ENCODE measurements at places on chromosomes 11 and 22. TPM values are rescaled to one million over a fixed set of nuclear protein-coding genes. Genes with fewer than 3 reads are reported as not detected.

ANO3 gene
- total RNA-seq: not detected

DNA sequence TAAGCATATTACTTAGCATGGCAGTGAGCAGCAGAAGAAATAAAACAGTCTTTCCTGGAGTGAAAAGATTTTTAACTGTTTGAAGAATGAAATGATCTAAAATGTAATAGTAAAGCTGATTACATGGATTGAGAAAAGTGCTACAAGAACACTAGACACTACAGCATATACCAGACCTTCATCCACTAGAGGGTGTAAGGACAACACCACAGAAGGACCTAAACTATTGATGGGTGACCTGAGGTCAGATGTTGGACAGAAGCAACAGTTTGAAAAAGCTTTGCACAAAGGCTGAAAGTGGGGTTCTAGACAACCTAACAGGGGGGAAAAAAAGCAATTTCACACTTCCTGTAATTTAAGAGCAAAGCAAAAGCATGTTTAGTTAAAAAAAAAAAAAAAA is 97.7 kb downstream of the RBFOX2 start:
- H3K27ac ChIP-seq: no peak overlapping the region
- H3K36me3 ChIP-seq: no peaks in the 10 kb centered on the region
- no peak overlapping the region for H3K4me3 ChIP-seq
- no peaks in the 10 kb centered on the region for H3K27me3 ChIP-seq
- no peak for DNase-seq
- H3K4me1 ChIP-seq: no peaks in the 10 kb centered on the region

OR4D5 gene
- not detected for total RNA-seq

MIOX gene
- 0.29 TPM for total RNA-seq

ZNF143 gene
- 26.5 TPM for total RNA-seq

DNA sequence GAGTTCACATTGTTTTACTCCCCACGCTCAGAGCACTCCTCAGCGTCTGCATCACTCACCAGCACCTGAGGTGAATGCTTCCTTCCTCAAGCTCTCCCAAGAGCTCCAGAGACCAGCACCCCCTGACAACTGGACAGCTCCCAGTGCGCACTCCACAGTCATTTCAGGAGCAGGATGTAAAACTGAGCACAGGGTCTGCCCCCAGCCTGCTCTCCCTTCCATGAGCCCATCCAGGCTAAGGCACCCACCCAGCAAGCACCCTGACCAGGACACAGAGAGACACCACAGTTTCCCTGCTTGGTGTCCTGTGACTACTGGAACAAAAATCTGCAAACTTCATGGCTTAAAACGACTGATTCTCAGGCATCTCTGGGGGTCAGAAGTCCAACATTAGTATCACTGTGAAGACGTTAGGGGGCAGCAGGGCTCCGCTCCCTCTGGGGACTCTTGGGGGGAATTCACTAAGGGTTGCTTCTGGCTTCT is 3.3 kb downstream of the SCGB1D2 start:
- no peak overlapping the region for H3K27ac ChIP-seq
- no peak overlapping the region for H3K4me3 ChIP-seq
- DNase-seq: peak; percentile 32
- no peaks in the 10 kb centered on the region for H3K4me1 ChIP-seq

DNA sequence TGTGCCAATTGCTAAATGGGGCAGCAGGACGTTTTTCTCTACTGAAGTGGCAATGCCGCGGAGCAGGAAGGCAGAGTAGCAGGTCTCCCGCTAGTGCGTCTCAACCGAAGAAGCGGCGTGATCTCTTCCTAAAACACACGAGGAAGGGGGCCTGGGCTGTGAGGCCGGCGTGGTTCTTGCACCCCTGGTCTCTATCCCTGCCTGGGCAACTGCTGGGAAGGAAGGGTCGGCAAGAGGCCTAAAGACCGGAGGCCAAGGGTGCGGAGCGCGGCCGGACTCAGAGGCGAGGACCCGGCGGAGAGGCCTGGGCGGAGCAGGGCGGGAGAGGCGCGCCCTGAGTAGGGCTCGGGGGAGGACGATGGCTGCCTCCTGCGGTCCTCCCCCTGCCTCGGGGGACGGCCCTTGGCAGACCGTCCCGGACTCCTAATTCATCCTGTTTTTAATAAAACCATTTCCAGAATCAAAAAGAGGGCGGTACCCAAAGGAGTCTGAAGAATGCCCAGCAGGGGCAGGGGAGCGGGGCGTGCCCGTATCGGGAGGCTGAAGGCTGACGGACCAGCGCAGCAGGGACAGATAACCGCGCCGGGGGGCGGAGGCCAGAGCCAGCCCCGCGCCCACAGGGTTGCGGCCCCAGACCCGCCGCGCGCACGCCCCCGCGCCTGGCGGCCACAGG is 572 bp upstream of the APLP2 start:
- peak overlapping the region; percentile 90 for H3K4me3 ChIP-seq
- peaks cover 23% of the 10 kb centered on the region for H3K4me1 ChIP-seq
- peaks cover 31% of the 10 kb centered on the region for H3K27me3 ChIP-seq
- no peaks in the 10 kb centered on the region for H3K36me3 ChIP-seq

SCGB1D2 gene
- total RNA-seq: not detected

- peaks cover 7% of the 10 kb centered on the region for H3K27me3 ChIP-seq
- no peak for DNase-seq
- no peak overlapping the region for H3K27ac ChIP-seq
- no peaks in the 10 kb centered on the region for H3K4me1 ChIP-seq
- no peak overlapping the region for H3K4me3 ChIP-seq
- H3K36me3 ChIP-seq: no peaks in the 10 kb centered on the region
Observed at GRCh38 chr22:31126869-31127175, 4.1 kb downstream of the INPP5J start.
